ENCODE measurements at places on chromosomes 6 and 20. TPM values are rescaled to one million over a fixed set of nuclear protein-coding genes. Genes with fewer than 3 reads are reported as not detected.

LAMA4 gene
- total RNA-seq: 71.1 TPM

TEAD3 gene
- total RNA-seq: 25.4 TPM

DNA sequence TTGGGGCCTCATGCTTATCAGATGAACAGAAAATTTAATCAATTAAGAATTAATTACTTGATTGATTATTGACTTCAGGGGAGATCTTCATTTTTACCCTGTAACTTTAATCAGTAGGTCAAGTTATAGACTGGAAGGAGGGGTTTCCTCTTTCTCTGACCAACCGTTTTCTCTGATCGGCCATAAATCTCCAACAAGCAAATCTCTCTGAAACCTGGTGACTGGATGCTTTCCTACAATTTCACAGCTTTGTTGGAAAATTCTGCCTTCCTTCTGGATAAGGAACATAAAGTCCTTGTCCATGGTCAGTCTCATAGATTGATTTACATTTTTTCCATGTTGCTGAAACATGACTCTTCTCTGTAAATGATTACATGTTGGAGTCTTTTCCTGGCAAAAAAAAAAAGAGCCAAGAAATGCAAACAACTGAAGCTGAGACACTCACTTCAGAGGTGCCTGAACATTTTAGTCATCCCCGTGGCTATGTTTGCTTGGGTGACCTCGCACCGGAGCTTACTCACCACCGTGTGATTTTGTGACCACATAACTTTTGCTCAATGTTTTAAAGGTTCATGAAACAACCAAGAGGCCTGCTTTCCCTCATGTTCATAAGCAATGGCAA lies 31.0 kb downstream of the IRF4 start:
- no peak for DNase-seq

MARCKS gene
- total RNA-seq: 23.0 TPM

DNA sequence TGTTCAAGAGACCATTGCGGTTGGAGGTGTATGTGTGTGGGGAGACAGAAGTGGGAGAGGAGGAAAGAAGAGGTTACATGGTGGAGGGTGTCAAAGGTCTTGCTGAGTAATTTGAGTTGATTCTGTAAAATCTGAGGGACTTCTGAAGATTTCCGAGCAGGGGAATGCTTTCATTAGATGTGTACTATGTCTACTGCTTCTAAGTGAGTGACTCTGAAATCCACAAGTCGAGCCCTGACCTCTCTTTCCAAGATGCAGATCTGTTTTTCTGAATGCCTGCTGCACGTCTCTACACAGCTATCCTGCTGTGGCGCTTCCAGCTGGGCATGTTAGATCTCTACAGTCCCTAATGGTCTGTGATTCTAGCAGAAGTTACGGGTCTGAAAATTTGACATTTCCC lies 209.8 kb downstream of the ATXN1 start:
- no peak for DNase-seq

- peak; percentile 77 for DNase-seq
Observed at GRCh38 chr6:41424370-41425058, 89.1 kb downstream of the NCR2 start.

TFAP2B gene
- total RNA-seq: not detected

GRCh38 chr6:124008000-124008987 lies 204.6 kb downstream of the NKAIN2 start:
- no peak for DNase-seq

DDO gene
- 31.1 TPM for total RNA-seq

GRCh38 chr6:164925681-164926530 lies 383.5 kb downstream of the C6orf118 start:
- no peak for DNase-seq

DNA sequence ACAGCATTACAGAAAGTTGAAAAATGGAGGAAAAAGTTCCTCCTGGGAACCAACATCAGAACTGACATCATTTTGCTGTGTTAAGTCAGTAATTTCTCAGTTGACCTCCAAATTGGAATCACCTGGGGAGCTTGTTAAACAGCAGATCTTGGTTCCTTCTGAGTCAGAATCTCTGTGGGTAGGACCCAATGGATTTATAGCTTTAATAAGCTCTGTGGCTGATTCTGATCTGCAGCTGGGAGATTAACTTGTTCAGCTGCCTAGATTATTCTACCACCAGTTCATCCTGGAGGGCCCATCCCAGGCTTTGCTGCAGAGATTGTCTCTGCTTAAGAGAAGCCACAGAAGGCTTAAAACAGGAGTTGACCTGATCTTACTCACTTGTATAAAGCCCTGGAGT lies 90.7 kb upstream of the POPDC3 start:
- DNase-seq: no peak

DNA sequence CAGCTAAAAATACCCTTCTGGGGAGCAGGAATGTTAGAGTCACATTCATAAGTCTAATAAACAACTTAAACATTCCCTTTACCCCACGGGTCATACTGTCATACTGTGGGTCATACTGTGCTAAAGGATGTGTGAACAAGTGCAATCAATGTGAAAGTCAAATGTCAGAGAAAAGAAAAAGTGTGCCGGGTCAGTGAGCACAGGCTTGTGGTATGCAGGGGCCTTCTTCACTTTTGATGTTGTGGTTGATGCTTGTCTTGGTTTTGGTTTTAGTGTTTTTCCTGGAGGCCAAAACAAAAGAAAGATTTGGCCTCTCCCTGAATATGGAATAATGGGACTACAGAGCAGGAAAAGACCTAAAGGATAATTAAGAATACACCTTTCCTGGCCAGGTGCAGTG lies 267.9 kb upstream of the PLN start:
- no peak for DNase-seq

DNA sequence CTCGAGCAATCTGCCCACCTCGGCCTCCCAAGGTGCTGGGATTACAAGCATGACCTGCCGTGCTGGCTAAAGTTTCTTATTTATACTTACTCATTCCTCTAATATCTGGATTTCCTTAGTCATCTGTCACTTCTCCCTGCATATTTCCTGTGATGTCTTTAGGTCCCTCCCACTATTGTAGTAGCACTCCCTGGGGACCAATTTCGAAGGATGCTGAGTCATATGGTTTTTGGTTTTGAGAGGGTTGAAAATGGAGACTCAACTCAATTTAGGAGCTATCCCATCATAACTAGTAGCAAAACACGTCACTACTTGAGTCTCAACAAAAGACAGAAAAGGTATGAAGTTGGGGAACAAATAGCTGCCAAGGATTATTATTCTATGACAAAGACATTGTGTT lies 20.2 kb downstream of the MCUR1 start:
- DNase-seq: no peak

GRCh38 chr6:150887978-150888563 lies 22.6 kb downstream of the MTHFD1L start:
- no peak for DNase-seq

PPIL6 gene
- 5.5 TPM for total RNA-seq

DNA sequence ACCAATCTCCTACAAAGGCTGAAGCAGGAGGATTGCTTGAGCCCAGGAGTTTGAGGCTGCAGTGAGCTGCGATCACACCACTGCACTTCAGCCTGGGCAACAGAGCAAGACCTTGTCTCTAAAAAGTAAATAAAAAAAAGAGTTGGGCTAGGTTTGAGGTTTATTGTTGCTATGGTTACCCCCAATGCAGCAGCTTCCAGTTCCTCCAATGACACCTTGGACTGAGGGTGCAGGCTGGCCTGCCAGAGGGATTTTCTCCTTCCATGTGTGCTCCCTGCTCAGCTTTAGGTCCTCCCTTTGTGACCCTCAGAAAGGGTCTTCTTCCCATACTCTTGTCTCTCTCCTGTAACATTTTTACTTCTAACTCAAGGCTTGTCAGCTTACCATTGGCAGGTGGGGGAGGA lies 10.6 kb upstream of the TBC1D20 start:
- no peak for DNase-seq

GRCh38 chr20:54848984-54849538 lies 373.7 kb downstream of the DOK5 start:
- DNase-seq: no peak

ATXN1 gene
- 36.1 TPM for total RNA-seq

DNA sequence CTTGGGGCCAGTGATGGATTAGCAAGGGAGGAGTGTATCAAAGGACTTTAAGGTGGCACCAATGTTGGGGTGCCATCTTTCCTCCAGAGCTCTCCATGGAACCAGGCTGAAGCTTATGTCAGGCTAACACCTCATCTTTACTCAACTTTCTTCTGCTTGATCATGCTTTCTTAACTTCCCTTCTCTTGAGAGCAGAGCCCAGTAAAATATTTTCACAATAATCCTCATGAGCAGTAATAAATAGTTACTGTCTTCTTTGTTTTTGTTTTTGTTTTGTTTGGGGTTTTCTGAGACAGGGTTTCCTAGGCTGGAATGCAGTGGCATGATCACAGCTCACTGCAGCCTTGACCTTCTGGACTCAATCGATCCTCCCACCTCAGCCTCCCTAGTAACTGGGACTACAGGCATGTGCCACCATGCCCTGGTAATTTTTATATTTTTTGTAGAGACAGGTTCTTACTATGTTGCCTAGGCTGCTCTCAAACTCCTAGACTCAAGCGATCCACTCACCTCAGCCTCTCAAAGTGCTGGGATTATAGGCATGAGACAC lies 127.9 kb upstream of the TOP1 start:
- DNase-seq: no peak

DNA sequence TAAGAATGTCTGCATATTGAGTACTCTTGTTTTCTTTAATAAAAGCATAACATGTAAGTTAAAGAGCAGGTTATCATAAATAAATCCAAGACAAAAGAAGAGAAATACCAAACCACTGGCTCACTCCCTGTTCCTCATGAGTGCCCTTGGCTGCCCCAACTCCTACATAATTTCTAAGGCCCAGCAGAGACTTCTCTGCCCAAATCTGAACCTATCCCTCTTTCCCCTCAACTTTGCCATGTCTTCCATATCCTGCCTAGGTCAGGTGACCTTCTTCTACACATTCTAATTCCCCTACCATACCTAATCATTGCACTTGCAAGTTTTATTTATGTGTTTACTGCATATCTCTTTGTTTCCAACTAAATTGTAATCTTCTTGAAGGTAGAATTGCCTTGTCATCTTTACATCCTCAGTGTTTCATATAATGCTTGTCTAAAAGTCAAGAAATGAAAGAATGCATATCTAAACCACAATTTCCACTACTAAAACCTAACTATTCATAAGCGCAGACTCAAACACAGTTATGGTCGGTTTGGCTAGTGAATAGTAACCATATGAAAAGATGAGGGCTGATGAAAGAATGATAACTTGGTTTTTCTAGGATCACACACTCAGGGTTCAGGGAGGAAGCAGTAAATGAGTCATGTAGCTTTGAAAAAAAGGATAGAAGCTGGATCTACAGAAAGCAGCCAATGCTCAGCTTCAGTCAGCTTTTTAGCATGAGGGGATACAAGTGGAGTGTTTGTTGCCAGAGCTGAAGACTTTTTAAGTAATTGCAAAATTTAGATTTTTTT lies 53.3 kb upstream of the EYA4 start:
- DNase-seq: no peak

DNA sequence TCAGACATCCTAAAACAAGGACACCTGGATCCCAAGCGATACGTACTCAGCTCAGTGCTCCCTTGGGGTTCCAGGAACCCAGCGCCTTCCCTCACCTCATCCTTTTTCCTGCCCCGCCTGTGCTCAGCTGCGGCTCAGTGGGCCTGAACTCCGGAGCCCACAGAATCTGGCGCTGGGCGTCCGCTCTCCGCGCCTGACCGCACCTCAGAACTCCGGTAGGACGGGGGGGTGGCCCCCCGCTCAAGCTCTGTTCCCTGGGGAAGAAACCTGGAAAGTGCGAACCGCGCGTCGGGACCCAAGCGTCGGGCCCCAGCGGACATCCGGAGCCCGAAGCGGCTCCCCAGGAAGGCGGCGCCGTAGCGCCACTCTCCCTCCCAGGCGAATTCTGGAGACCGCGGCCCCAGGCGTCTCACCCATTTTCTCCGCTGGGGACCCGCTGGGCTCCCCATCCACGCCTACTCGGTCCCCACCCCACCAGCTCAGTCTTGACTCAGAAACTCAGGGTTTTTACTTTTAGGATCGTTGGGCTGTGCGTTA lies 336 bp upstream of the LY6G5C start:
- DNase-seq: peak; percentile 67

GRCh38 chr6:137878486-137879285 lies 11.6 kb downstream of the TNFAIP3 start:
- DNase-seq: peak; percentile 85

DNA sequence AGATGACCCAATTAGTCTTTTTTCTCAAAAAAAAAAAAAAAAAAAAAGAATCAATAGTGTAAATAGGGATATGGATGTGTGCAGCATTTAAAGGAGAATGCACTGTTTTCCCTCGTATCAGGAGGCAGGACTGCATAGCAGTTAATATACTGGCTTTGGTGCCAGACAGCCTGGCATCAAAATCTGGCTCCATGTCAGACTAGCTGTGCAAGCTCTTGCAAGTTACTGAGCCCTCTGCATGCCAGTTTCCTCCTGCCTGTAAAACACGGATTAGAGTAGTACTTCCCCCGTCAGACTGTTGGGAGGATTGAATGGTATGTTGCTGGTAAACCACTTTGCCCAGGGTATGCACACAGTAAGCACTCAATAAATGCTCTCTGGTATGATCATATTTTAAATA lies 594.2 kb upstream of the CHD6 start:
- DNase-seq: no peak

RSPH9 gene
- 0.16 TPM for total RNA-seq

DNA sequence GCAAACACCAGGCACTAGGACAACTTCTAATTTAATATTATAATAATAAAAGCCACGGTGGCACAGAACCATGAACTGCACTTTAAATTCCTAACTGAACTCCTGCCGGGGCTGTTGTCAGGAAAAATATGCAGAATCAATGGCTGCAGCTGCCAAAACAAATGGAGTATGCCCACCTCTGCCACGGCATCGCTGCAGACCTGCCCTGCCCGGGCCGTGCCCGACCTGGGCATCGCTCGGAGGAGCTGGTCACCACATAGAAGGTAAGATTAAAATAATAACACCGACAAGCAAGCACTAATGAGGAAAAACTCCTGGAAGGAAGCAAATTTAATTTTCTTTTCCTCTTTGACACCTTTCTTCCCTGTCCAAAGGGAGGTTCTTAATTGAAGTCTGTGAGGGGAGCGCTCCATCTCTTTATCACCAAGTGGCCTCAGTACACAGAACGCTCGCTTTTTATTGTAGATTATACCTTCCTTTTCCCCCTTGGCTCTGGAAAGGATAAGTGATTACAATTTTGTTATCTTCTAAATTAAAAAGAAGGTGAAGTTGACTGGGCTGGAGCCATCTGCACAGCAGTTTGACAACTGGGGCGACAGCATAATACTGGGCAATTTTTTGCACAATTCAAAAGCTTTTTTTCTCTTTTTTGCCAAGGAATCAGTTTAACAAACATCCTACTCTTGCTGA lies 351.3 kb downstream of the ZFAND3 start:
- DNase-seq: no peak

DNA sequence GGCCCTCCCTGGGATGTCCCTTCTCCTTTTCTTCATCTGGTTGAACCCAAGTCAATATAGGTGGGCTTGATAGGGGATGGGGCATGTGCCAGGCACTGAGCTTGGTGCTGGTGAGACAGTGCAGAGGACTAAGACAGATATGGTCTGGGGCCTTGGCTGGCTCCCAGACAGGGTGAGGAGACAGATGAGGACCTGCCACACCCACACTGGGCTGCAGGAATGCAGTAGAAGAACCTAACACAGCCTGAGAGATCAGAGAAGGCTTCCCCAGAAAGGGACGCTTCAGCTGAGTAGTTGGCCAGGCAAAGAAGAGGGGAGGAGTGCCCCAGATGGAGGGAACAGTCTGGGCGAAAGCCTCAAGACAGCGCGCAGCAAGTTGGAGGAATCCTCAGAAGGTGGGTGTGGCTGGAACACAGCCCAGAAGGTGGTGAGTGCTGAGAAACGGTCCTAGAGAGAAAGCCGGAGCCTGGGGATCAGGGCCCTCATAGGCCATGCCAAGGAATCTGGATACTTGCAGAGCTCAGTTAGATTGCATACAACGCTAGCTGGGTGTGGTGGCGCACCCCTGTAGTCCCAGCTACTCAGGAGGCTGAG lies 26.4 kb downstream of the CD40 start:
- peak; percentile 8 for DNase-seq

HECA gene
- total RNA-seq: 54.2 TPM
